ENCODE measurements at places on chromosomes 16 and 17. TPM values are rescaled to one million over a fixed set of nuclear protein-coding genes. Genes with fewer than 3 reads are reported as not detected.

CCL3 gene
- polyA plus RNA-seq: not detected

- H3K4me3 ChIP-seq: no peak overlapping the region
- H3K4me1 ChIP-seq: peaks cover 5% of the 10 kb centered on the region
- H3K27ac ChIP-seq: no peak overlapping the region
- no peak for DNase-seq
- no peaks in the 10 kb centered on the region for H3K27me3 ChIP-seq
Observed at GRCh38 chr16:2256531-2257140, 5.2 kb upstream of the ECI1 start.

DNA sequence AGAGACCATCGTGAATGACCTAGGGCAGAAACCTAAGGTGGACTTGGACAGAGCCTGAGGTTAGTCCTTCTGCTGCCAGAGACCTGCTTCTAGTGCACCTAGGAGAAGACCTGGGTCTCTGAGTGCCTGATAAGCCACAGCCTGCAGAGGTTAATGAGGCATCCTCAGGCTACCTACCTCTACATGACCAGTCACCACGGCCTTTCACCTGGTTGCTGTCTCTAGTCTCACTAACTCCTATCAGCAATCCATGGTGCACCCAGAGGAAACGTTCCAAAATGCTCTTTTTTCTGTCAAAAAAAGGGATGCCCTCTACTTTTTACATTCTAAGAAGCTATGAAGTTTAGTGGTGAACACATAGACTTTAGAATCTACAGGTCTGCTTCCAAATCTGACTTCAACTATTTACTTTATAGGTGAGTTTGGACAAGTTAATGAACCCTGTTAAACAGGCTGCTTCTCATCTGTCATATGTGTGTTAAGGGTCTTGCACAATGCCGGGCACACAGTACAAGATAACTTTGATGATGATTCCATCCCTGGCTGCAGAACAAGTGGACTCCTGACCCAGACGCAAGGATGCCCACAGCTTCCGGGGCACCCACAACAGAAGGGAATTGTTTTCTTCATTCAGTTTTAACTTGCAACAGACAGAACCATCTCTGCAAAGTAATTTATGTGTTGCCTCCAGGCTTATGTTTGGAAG lies 469.9 kb upstream of the CDH5 start:
- H3K36me3 ChIP-seq: no peaks in the 10 kb centered on the region
- H3K27me3 ChIP-seq: peaks cover 26% of the 10 kb centered on the region

DNA sequence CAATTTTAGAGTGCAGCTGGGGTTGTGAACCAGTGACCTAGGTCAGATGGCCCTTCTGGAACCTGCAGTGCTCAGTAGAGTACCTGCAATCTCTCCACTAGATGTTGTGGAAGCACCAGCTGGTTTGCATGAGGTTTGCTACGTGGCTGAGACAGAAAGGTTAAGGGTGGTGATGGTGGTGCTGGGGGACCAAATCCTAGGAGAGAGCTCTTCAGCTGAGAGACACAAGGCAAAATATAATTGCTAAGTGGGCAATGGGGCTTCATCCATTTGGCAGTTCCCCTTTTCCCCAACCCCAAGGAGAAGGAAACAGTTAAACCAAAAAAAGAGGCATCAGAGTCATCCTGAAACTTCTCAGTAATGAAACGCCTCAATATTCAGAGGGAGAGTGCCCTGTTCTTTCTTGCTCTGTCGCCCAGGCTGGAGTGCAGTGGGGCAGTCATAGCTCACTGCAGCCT lies 13.9 kb downstream of the ITPRIPL2 start:
- H3K27me3 ChIP-seq: no peaks in the 10 kb centered on the region
- H3K4me3 ChIP-seq: no peak overlapping the region
- peaks cover 3% of the 10 kb centered on the region for H3K36me3 ChIP-seq
- H3K4me1 ChIP-seq: peaks cover 16% of the 10 kb centered on the region
- H3K27ac ChIP-seq: no peak overlapping the region
- DNase-seq: no peak

DNA sequence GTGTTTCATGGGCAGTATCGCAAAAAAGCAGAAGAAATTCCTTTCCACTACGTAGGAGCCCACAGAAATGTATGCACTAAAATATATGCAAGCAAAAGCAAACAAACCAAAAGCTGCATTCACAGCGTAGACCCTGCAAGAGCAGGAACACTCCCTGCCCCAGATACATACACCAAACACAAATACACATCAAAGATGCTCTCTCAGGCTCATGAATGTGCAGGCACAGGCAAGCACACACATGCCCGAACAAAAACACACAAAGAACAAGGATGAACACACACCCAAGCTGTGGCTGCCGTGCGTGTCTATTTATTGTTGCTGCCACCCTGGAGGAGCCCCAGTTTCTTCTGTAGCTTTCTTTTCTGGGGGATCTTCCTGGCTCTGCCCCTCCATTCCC lies 1.7 kb downstream of the NUPR1 start:
- peak overlapping the region; percentile 13 for H3K27ac ChIP-seq
- peaks cover 28% of the 10 kb centered on the region for H3K36me3 ChIP-seq
- peak overlapping the region; percentile 49 for H3K4me3 ChIP-seq
- H3K27me3 ChIP-seq: no peaks in the 10 kb centered on the region
- no peak for DNase-seq
- H3K4me1 ChIP-seq: peaks cover 9% of the 10 kb centered on the region

Data from IMR-90 (cell line).